Fibroblast of skin of right biceps (primary cell): ENCODE measurements at places on chromosomes 12 and 14.

DNA sequence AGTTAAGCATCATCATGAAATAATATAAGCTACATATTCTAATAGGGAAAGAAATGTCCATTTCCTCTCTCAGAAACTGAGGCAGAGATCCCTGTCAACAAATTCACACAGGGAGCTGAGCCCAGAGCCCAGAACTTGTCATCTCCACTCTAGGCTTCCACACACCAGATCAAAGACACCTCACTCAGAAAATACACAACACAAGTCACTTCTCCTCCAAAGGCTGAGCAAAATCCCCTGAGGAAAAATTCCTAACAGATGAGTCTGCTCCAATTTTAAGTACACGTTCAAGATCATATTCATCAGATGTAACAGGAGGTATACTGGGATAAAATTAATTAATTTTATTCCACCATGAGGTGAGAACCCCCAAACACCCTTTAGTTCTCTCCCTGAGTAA, 227.3 kb downstream of the DPF3 start:
- peak; percentile 92 for DNase-seq

GRCh38 chr12:44703182-44703910, 172.8 kb downstream of the NELL2 start:
- DNase-seq: no peak

DNA sequence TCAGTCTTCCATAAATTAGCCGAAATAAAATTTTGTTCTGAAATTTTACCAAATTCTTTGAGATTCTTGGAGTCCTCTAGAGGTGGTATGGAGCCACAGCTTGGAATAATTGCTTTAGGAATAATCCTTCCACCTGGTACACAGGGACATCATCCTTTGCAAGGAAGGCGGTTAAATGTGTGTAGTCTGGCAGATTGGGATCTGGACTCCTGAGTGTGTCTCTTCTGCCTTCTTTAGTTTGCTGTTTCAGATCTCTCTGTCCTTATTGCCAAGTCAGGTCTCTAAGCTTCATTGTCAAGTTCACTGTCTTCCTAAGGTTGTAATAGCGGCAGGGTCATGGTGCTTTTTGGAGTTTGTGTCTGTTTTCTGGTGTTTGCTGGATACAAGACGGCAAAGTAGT, 393.9 kb upstream of the RGS6 start:
- DNase-seq: no peak

- no peak for DNase-seq
Observed at GRCh38 chr12:29389295-29389919, 8.4 kb upstream of the ERGIC2 start.

- no peak for DNase-seq
Observed at GRCh38 chr12:99026332-99027054, 381.4 kb downstream of the APAF1 start.
